Natural killer cell (primary cell): ENCODE measurements at places on chromosomes 11 and 22.

DNA sequence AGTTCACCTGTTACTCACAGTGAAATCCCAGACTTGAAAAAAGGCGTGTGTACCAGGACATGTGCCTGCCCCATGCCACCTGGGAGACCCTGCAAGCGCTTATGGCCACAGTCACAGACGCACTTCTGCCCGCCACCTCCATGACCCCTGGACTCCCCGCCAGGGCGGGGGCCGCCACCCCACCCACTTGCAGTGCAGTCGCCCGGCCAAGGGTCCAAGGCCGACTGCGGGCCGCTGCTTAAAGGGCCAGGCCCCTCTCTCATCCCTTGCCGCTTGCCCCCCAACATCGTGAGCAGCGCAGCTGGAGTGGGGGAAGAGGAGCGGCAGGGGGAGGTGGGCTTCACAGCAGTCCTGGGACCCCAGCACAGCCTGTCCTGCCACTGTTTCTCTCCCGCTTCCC is 10.8 kb downstream of the DUSP8 start:
- no peak for DNase-seq

GRCh38 chr22:38238519-38239071 is 34.2 kb downstream of the TMEM184B start:
- DNase-seq, result no peak

GRCh38 chr11:107043242-107044006 is 25.1 kb upstream of the GUCY1A2 start:
- no peak for DNase-seq

GRCh38 chr22:48793949-48794348 is 1033.7 kb downstream of the BRD1 start:
- no peak for DNase-seq
